Fibroblast of skin of abdomen (primary cell): ENCODE measurements at places on chromosomes 11 and 22.

DNA sequence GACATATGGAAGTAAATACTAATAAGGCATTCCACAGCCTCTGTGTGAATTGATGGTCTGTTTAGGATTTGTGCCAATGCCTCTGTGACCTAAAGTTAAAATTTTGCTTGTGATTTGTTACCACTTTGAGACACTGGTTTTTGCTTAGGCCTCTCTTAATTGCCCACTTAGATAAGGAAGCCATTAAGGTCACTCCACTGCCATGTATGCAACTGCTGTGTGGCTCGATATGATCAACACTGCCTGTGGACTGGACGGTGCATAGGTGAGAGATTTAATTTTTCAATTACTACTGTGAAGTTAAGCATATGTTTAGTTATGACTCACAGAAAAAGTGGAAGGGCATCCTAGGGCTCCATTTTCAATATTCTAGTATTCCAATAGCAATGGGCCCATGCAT lies 36.9 kb downstream of the CSRP3 start:
- DNase-seq = no peak

DNA sequence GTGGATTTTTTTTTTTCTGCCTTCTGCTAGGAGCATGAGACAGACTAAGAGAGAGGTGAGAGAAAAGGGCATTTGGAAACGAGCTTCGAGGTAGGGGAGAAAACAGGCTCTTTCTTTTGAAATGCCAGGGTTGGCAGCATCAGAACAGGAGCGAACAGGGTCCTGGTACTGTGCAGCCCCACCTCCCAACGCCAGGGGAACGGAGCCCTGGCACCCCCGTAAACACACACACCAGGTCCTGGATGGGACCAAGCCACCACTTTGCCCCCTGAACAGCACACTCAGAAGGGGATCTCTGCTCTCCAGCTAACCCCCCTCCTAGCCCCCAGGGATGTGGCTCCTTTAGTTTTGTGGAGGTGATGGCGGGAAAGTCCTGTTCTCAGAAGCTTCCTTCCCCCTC lies 127.1 kb downstream of the CTTN start:
- no peak for DNase-seq

GRCh38 chr11:93604008-93604660 lies 57.3 kb upstream of the CEP295 start:
- DNase-seq = no peak

DNA sequence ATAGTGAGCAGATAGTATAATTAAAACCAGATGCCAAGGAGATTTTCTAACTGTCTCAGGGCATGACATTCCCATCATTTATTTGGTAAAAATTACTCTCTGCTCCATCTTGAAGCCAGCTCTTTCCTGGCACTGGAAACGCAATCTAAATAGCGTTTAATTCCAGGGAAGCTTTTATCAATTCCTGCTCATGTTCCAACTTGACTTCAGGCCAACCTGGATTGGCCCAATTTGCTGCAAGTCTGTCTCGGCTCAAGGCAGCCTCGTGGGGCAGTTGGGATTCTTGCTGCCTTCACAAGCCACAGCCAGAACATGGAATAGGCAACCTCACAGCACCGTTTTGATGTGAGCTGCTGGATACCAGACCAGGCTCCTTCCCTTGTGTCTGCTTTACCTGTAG lies 1255.9 kb downstream of the TBC1D22A start:
- no peak for DNase-seq

DNA sequence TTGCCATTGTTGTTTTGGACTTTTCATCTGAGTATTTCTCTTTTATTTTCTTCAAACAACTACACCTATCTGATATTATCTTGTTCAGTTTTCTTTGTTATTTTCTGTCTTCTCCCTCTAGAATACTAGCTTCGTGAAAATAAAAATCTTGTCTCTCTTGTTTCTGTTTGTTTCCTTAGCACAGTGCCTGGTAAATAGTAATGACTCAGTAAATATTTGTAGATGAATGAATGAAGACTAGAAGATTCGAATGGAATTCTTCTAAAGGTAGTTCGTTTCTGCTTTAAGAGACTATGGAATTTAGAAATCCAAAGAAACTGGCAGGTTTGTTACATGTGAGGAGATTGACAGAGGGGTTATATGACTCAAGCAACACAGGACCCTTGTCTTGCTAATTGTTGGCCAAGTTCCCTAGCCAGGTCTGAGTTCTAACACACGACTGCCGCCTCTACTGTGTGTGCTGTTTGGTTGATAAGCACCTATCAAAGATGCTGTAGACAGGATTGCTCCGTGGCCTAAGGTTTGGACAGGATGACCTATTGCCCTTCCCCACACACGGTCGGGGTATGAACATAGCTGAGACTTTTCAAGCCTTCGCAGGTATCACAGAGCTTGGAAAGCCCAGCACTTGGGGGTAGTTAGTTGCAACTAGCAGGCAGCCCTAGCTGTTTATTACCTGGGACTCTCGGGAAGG lies 831 bp upstream of the TMEM135 start:
- DNase-seq = no peak

GRCh38 chr11:68442433-68442832 lies 18.1 kb upstream of the PPP6R3 start:
- DNase-seq = no peak

- DNase-seq = no peak
Observed at GRCh38 chr11:79592406-79592805, 151.6 kb upstream of the TENM4 start.

GRCh38 chr11:111089759-111090158 lies 155.8 kb upstream of the POU2AF2 start:
- no peak for DNase-seq

DNA sequence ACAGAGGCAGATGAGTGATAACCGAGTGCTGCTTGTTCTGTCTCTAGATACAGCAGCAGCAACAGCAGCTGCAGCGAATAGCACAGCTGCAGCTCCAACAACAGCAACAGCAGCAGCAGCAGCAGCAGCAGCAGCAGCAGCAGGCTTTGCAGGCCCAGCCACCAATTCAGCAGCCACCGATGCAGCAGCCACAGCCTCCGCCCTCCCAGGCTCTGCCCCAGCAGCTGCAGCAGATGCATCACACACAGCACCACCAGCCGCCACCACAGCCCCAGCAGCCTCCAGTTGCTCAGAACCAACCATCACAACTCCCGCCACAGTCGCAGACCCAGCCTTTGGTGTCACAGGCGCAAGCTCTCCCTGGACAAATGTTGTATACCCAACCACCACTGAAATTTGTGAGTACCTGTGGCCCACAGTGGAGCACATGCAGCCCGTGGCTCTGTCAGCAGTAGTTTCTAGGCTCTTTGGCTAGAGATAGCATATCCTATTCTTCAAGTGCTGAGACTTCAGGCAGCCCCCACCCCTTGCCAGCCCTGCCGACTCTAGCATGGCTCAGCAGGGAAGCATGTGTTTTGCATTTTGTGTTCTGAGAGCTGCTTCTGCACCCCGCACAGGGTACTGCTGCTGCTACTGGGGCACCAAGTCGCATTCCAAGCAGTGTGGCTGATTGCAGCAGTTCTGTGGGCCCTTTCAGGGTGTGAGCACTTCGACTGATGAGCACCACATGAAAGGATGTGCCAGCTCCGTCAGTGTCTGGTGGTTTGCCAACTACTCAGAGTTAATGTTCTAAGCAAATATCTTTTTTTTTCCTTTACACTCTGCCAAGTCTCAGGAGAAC lies 59.2 kb downstream of the MED15 start:
- peak; percentile 87 for DNase-seq

GRCh38 chr11:119055901-119056300 lies 1.1 kb downstream of the HYOU1 start:
- DNase-seq = peak; percentile 25

DNA sequence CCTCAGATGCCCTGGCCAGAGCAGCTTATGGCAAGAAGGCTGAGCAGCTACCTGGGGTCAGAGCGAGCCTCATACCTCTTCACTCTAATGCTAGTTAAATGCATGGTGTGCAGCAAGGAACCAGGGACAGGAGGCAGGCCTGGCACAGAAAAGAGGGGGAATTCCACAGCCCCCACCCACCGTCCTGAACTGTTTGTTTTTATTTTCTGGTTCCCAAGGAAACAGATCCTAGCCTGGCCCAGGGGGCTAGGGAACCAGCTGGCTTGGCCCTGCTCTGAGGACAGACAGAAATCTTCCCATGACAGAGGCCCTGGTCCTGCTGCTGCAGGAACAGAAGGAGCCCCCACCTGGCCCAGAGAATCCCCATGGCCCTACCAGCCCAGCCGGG lies 40.4 kb downstream of the SLCO2B1 start:
- DNase-seq = no peak
